ENCODE measurements at places on chromosomes 7 and 10. TPM values are rescaled to one million over a fixed set of nuclear protein-coding genes. Genes with fewer than 3 reads are reported as not detected.

The CALHM3 gene
- 0.63 TPM for total RNA-seq

The KIF5B gene
- total RNA-seq, result 89.0 TPM

The HYAL4 gene
- 0.08 TPM for total RNA-seq

The PLA2G12B gene
- not detected for total RNA-seq

The FGFBP3 gene
- 2.3 TPM for total RNA-seq

The TMEM236 gene
- 0.12 TPM for total RNA-seq

The LRRC18 gene
- not detected for total RNA-seq

The FAS gene
- total RNA-seq, result 30.6 TPM

The TMEM140 gene
- total RNA-seq, result 1.0 TPM

Measured in A549 treated with CpdA at 1 μM for 4 hours (cell line).